ENCODE measurements at places on chromosomes 2 and 18.

GRCh38 chr18:79356435-79356834, 39.3 kb upstream of the NFATC1 start:
- no peak for DNase-seq

- DNase-seq: no peak
Measured at GRCh38 chr18:61064911-61065310, 268.3 kb upstream of the CDH20 start.

- no peak for DNase-seq
Measured at GRCh38 chr2:72797740-72798139, 28.1 kb downstream of the EXOC6B start.

GRCh38 chr2:79580175-79580574, 67.3 kb downstream of the CTNNA2 start:
- DNase-seq: no peak

- no peak for DNase-seq
Measured at GRCh38 chr18:29779096-29779495, 1263.4 kb downstream of the DSC3 start.

- no peak for DNase-seq
Measured at GRCh38 chr18:52288403-52289004, 51.5 kb upstream of the DCC start.

- no peak for DNase-seq
Measured at GRCh38 chr2:69061525-69061924, 48.5 kb downstream of the ANTXR1 start.
